ENCODE measurements at places on chromosomes 7 and 10. TPM values are rescaled to one million over a fixed set of nuclear protein-coding genes. Genes with fewer than 3 reads are reported as not detected.
A peak's percentile ranks its signal among the peaks of the same experiment; 100 is the strongest.

GRCh38 chr10:79239275-79239779 is 107.9 kb upstream of the PPIF start:
- H3K4me1 ChIP-seq: peaks cover 21% of the 10 kb centered on the region
- no peak overlapping the region for H3K27ac ChIP-seq
- H3K36me3 ChIP-seq: peaks cover 2% of the 10 kb centered on the region
- no peak for DNase-seq
- no peak overlapping the region for H3K4me3 ChIP-seq

DNA sequence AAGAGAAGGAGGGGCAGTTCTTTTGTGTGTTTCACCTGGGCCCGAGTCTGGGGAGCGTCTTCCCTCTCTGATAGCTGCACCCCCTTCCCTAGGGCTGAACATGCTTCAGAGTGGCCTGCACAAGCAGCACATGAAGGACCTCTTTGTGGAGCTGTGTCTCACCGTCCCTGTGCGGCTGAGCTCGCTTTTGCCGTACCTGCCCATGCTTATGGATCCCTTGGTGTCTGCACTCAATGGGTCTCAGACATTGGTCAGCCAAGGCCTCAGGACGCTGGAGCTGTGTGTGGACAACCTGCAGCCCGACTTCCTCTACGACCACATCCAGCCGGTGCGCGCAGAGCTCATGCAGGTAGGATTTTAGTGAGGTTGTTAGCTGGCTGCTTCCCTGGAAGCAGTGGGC is 39.0 kb downstream of the TRRAP start:
- H3K36me3 ChIP-seq: peaks cover 52% of the 10 kb centered on the region
- H3K27me3 ChIP-seq: no peaks in the 10 kb centered on the region
- no peaks in the 10 kb centered on the region for H3K4me1 ChIP-seq
- no peak overlapping the region for H3K4me3 ChIP-seq
- no peak overlapping the region for H3K27ac ChIP-seq

GRCh38 chr7:90596671-90597562 is 796 bp downstream of the CDK14 start:
- peak overlapping the region; percentile 67 for H3K4me3 ChIP-seq
- no peak overlapping the region for H3K27ac ChIP-seq
- H3K36me3 ChIP-seq: no peaks in the 10 kb centered on the region
- no peak for DNase-seq

- DNase-seq: no peak
- H3K27ac ChIP-seq: no peak overlapping the region
- no peaks in the 10 kb centered on the region for H3K36me3 ChIP-seq
- no peak overlapping the region for H3K4me3 ChIP-seq
Observed at GRCh38 chr10:61047788-61048560, 104.0 kb upstream of the RHOBTB1 start.

DNA sequence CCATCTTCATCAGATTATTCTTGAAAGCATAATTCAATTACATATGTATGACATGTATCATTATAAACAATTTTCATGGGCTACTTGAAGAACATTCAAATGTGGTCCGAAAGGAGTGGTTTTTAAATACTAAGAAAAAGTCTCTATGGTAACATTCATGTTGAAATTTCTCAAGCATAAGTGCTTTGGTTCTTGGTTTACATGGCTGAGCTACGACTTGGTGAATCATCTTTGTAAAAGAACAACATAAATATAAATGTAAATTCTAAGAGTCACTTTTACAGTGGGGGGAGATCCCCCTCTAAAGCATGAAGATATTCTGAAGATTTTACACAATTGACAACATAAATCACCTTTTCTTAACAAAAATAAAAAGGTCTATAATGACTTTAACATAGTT is 118.6 kb downstream of the MAGI2 start:
- DNase-seq: no peak
- no peaks in the 10 kb centered on the region for H3K4me1 ChIP-seq
- H3K27me3 ChIP-seq: no peaks in the 10 kb centered on the region

Gene GSTK1
- 419 TPM for total RNA-seq

Gene HIP1
- total RNA-seq: 2.2 TPM

Gene NXPH1
- total RNA-seq: not detected

Gene CUZD1
- 2.4 TPM for total RNA-seq

Gene TCAF2
- total RNA-seq: 22.2 TPM

Gene FAM25A
- not detected for total RNA-seq

Gene VSIR
- total RNA-seq: 120 TPM

Gene GCK
- not detected for total RNA-seq
